ENCODE measurements at places on chromosomes 1 and 21. TPM values are rescaled to one million over a fixed set of nuclear protein-coding genes. Genes with fewer than 3 reads are reported as not detected.

The DMRTA2 gene
- not detected for total RNA-seq

The TLCD4 gene
- total RNA-seq, result 0.08 TPM

The RBM11 gene
- 0.16 TPM for total RNA-seq

The FCGR2B gene
- not detected for total RNA-seq
